ENCODE measurements at places on chromosomes 13 and 19.

DNA sequence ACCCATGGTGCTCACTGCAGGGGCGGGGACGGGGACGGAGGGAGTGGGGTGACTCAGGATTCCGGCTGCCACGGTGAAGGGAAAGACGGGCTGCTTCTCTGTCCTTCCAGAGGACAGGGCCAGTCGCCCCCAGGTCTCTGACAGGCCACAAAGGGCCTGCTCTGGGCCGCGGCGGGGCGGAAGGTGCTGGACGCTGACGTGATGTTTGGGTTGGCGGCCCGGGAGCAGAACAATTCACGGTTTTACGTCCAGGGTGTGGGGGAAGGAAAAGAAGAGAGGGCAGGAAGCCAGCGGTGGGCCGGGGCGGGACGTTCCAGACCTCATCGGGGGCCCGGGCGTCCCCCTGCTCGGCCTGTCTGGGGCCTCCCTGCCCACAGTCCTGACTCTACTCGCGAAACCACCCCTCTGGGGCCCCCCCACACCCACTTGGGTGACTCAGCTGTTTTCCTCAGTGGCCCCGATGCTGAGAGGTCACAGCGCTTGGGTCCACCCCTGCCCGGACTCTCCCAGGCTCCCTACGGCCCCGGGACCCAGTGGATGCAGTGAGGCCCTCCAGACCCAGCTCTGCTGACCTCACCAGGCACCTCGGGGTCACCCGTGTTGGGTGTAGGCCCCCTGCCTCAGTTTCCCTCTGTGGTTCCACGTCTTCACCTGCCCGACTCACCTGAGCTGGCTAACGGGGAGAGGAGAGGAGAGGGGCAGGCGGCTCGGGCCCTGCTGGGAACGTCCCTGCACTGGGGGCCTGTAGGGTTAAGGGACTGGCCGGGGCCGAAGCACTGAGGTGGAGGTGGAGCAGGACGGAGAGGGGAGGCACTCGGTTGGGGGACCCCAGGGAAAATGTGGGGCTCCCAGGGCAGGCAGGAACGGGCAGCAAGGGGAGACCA is 29.2 kb downstream of the PIP5K1C start:
- no peak for DNase-seq

- DNase-seq = no peak
Measured at GRCh38 chr19:50639121-50640112, at the start of gene SYT3. Gene SYT3 (minus strand): TSS chr19:50639881. CDS start chr19:50637411, 2,470 bp downstream.

DNA sequence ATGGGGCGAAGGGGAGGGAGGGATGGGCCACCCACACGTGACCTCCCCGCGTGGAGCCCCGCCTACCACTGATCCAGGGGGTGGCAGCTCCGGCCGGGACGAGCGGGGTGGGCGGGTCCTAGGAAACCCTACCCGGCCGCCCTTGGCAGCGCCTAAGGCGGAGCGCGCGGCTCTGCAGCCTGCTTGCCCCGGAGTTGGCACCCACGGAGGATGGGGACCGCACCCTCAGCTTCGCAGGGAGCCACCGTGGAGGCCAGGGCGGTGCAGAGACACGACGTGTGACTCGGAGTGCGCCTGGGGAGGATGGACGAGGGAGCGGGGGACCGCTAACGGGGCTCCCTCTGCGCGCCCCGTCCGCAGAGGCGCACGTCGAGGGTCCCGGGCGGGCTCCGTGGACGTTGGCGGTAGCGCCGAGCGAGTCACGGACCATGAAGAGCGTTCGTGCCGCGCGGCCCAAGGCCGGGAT is at the start of gene RGS9BP:
RGS9BP (plus strand) TSS at position 129 of the 466 bp plus-strand sequence. CDS start 416 bp downstream, outside the sequence.
- DNase-seq = peak; percentile 65

- no peak for DNase-seq
Measured at GRCh38 chr13:106443607-106444322, 91.7 kb downstream of the EFNB2 start.

DNA sequence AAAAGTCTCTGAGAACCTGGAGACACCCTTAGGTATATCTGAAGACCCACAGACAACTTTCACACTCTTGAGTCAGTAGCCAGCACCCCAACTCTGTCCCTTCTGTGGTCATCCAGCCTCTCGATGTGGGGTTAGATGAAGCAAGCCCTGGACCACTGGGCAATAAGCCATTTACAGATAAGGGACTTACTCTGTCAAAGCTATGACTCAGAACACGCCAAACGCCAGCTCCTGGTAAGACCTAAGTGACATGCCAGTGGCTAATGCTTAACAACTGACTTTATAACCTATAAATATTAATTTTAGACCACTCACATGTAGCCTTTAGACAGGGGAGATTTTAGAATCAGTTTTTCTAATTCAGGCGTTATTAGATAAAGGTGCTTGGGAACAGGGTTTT is 85.7 kb downstream of the SHISA2 start:
- DNase-seq = no peak

- DNase-seq = no peak
Measured at GRCh38 chr13:102309110-102309509, 92.7 kb downstream of the FGF14 start.

GRCh38 chr19:43444531-43445287 is 20.7 kb downstream of the LYPD3 start:
- no peak for DNase-seq

All from NCI-H2029 (cell line).